Inflammatory macrophage treated with lipopolysaccharide for 1 hour (primary cell): ENCODE measurements at places on chromosomes 1 and 21.

GRCh38 chr1:111803951-111804350, 48.2 kb downstream of the DDX20 start:
- no peak for DNase-seq

DNA sequence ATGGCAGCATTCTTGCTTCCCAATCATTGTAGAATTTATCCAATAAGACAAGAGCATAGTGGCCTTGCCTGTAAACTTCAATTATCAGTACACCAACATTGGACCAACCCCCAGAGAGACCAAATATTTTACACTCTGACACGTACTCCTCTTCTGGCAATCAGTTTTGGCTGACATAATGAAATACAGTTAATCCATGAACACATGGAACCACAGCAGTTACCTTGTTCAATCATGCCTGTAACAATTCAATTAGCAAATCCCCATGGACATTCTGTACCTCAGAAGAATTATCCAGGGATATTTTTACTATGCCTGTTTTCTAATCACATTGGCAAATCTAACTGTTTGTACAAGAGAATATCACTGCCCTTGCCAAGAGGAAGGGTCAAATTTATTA, 2162.0 kb downstream of the MRPL39 start:
- DNase-seq = no peak

GRCh38 chr1:241994171-241994570, 4.7 kb downstream of the MAP1LC3C start:
- no peak for DNase-seq

- no peak for DNase-seq
These were observed 18.7 kb upstream of the KANK4 start for GRCh38 chr1:62337706-62338631.

DNA sequence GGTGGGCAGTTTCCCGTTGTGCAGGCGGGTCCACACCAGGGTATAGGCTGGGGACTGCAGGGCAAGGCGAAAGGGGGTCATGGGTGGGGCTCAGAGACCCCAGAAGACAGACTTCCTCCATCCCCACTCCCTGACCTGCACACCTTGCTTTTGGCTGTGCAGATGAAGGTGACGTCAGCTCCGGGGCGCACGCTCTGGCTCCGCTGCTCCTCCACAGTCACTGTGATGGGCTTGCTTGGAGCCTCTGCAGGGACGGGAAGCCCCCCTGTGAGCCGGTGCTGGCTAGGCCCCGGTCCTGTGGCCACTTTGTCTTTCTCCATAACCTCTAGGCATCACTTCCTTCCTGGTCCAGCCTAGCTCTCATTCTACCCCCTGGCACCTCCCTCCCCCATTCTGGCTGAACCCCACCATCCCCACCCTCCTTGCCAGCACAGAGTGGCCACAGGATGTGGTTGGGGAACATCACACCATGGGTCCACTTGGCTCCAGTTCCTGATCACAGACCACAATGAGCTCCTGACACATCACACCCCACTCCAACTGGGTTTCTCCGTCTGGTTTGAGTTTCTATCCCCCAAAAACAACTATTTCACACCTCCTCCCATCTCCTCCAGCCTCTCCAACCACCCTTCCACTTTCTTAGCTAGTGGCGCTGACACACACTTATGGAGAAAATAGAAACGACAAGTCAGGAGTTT, 45.2 kb downstream of the LDLRAD2 start:
- DNase-seq = peak; percentile 16

DNA sequence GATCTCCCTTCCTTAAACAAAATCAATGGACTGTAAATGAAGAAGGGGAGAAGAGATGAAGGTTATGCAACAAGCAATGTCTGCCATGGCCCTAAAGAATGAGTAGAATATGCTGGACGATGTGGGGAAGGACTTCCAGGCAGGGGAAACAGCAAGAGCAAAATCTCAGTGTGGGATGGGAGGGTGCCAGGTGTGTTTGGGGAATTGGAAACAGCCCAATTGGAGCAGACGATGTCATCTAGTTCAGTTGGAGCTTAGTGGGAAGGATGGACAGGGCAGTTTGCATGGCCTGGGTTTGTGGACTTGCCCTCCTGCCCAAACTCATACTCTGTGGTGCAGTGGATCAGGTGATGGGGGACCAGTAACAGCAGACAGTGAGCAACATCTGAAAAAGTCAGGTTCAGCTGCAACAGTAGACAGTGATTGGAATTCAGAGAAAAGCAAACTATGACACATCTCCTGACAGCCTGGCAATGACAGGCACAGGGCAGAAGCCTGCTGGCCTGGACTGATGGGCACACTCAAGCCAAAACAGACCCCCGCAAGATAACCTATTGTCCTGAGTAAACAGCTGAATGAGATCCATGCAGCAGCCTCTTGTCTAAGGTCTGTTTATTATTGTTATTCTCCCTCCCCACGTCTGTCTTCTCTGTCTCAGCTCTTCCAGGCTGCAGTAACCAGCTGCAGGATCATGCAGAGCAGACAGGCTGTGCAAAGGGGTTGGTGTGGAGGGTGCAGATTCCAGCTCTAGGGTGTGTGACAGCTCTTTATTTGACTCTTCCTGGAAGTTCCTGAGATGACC, 50.5 kb upstream of the PRELP start:
- DNase-seq = no peak

- DNase-seq = no peak
These were observed 190.6 kb downstream of the FMN2 start for GRCh38 chr1:240282061-240282830.

GRCh38 chr21:27776925-27777553, 810.2 kb upstream of the ADAMTS5 start:
- no peak for DNase-seq

GRCh38 chr1:170790651-170791071, 126.7 kb downstream of the PRRX1 start:
- no peak for DNase-seq

DNA sequence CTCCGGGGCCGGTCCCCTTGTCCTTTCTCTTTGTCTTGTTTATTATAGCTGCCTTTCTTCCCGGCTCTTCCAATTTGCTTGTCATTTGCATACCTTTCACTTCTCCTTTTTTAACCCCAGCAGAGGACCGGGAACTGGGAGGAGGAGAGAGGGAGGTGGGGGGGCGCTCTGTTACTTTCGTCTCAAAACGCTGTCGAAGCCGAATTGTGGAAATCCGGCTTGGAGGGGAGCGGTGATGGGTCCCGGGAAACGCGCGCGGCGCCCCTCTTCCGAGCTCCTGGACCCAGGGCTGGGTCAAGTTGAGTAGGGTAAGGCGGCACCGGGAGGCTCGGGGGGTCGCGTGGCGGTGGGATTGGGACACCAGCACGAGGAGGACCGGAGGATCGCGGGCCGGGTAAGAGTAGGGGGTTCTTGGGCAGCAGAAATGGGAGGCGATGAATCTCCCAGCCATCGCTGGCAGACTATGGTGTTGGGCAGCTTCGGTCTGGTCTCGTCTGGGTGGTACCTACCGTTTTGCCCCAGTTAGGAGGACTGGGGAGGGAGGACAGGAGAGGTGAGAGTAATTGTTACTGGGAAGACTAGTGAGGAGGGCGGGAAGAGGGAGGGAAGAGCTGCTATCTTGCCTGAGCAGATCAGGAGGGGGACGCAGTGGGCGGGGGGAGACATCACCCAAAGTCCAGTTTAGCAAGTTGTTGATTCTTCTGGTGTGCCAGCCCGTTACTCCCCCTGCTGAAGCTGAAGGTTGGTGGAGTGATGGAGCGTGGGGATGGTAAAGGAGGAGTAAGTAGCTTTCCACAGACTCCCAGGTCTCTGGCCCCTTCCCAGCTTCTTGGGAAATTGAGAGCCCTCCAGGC, 1.5 kb downstream of the PROX1 start:
- DNase-seq = peak; percentile 6

GRCh38 chr1:210236840-210237409, 4.3 kb downstream of the SERTAD4 start:
- no peak for DNase-seq

- DNase-seq = peak; percentile 6
These were observed 99.0 kb upstream of the WLS start for GRCh38 chr1:68331117-68331865.

DNA sequence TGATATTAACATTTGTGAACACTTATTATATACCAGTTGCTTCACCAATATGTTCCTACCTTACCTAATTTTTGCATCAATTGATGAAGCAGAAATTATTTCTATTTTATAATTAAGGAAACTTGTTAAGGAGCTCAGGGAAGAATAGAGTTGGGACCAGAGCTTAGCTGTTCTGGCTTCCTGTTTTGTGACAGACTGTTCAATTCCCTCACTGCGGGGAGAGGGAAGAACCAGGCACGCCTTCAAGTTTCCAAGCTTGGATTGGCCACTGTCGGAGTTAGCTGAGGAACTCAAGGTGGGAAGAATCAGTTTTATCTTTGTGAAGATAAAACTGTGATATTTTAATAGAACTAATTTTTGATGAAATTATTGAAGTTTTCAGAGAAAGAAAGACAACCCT, 142.3 kb upstream of the LMO4 start:
- peak; percentile 37 for DNase-seq

DNA sequence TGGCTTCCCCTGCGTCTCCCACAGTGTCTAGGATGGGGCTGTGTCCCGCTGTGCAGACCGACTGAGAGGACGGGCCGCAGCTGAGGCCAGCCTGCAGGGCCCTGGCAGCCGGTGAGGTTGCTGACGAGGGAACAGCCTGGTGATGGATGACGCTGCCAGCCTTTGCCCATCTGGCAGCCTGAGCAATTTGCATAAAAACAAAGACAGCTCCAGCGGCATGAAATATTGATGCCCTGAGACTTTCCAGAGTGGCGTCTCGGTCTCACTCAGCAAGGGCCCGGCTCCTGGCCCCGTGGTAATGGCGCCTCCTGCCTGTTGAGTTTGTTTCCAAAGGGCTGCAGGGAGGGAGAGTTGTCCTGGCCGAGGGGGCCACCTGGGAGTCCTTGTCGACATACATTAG, 19.1 kb upstream of the KCNA10 start:
- DNase-seq = no peak

GRCh38 chr1:64527165-64527564, 57.2 kb downstream of the CACHD1 start:
- no peak for DNase-seq

GRCh38 chr21:26169061-26169610, 1.4 kb downstream of the APP start:
- DNase-seq = peak; percentile 44

DNA sequence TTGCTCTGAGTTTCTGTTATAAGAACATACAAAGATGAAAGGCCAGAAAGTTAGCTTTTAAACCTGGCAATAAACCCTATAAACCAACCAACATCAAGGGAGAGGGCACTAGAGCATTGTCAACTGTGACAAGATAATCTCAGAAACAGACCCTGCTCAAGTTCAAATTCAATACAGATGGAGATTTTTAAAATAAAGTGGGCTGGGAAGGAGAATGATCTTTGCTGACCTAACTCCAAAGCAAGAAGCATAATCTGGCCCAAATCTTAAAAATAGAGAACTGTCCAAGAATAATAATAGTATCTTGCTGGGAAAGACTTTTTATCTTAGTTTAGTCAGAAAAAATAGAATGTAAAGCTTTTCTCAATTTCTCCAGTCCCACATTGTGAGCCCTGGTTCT, 485.5 kb downstream of the DISC1 start:
- DNase-seq = no peak

GRCh38 chr1:235105051-235106043, 23.3 kb downstream of the TOMM20 start:
- DNase-seq = no peak

GRCh38 chr1:205301842-205302588, 19.5 kb downstream of the NUAK2 start:
- no peak for DNase-seq

DNA sequence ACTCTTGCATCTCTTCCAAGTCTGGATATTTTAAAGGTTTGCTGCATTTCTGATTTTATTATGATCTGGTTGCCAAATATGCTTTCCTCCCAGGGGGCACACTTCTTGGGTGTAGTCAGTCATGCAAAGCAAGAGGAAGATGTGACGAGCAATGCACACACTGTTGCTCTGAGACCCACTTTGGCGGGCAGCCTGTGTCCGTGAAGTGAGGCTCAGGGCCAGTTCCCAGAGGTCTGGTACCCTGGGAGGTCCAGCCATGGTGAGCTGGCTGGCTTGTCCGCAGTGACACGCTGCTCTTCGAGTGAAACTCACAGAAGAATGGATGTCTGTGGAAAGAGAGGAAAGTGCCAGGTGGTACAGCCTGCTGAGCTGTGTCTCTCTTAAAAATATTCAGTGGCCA, 52.8 kb upstream of the EDN2 start:
- no peak for DNase-seq

DNA sequence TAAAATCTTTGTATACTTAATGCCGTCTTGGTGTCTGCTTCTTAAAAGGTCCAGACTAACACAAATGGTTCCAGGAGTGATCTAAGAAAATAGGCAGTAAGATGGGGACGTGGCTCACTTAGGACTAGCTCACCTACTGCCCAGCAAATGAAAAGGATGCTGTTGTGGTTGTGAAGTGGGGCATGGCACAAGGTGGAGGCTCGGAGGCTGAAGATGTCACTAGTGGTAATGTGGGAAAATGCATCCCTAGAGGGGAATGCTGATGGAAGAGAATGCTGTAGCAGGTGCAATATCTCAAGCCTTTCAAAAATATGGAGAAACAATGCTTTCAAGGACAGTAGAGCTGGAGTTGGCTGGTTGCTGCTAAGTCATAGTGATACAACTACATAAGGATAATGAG, 11.3 kb upstream of the UCK2 start:
- DNase-seq = no peak

GRCh38 chr1:160640359-160641123, 6.3 kb downstream of the SLAMF1 start:
- peak; percentile 64 for DNase-seq

DNA sequence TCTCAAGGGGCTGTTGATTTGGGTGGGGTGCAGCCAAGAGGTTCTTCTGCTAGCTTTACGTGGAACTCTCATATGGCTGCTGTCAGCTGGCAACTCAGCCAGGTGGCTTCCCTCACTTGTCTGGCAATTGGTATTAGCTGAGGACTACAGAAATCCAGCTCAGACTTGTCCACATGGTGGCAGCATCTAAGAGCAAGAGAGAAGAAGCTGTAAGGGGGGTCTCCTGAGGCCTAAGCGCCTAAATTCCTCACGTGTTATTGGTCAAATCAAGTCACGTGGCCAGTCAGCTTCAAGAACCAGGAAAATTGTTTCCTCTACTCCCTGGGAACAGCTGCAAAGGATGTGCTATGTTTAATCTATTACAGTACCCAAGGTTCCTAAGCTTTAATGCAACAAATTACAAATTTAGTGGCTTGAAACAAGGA, 4.2 kb upstream of the DYRK3 start:
- DNase-seq = peak; percentile 47

GRCh38 chr1:186987065-186987464, 158.3 kb downstream of the PLA2G4A start:
- DNase-seq = no peak

DNA sequence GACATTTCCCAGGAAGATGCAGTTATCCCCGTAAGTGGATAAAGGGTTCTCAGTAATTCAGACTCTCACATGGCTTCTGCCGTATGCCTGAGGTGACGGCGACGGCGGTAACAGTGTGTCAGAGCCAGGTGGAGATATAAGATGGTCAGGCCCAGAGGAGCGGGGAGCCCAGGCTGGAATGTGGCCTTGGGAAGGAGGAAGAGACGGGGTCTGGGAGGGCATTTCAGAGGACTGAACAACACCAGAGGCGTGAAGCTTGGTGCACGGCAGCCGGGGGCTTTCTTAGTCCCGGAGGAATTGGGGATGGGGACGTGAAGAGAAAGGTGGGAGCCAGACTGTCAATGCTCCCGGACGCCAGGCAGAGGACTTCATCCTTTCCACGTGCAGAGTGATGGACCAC, 1.0 kb downstream of the RER1 start:
- no peak for DNase-seq
